T-helper 22 cell (primary cell): ENCODE measurements at places on chromosomes 5 and 9.

GRCh38 chr5:51468196-51468595 lies 84.9 kb downstream of the ISL1 start:
- DNase-seq, result no peak

DNA sequence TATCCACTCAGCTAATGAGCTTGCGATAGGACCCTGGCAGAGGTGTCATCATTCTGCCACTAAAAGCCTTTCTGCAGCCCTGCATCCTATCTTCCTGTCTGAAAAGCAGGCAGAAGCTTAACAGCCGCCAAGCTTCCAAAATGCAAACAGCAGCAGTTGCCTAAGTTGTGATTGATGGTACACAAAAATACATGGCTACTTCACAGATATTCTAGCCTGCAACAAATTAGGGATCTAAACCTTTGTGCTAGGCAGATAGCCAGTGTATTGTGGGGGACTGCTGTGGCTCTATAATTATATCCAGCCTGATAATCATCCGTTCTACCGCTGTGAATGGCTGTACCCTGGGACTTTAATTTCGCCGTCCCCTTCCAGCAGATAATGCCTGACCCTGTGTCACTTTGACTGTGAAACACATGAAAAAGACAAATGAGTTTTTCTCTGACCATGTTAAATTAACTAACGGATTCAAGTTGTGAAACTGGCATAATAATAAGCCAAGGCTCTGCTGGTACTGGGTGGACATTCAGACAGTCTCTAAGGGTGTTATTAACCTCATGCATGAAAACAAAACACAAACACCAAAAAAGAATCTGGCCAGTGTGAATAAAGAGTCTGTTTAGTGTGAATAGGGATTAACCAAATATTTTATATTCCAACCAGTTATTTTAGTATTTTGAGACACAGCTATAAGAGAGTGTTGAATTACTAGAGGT lies 45.9 kb downstream of the SEMA6A start:
- DNase-seq, result no peak

DNA sequence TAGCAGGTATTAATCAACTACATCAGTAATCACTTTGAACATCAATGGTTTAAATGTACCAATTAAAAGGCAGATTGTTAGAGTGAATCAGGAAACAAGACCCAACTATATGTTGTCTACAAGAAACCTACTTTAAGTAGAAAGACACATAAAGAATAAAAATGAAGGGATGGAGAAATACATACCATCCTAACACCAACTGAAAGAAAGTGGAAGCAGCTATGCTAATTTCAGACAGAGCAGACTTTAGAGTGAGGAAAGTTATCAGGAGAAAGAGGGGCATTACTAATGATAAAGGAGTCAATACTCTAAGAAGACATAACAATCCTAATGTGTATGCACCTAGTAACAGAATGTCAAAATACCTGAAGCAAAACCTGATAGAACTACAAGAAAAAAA lies 125.8 kb downstream of the NR6A1 start:
- DNase-seq, result no peak

DNA sequence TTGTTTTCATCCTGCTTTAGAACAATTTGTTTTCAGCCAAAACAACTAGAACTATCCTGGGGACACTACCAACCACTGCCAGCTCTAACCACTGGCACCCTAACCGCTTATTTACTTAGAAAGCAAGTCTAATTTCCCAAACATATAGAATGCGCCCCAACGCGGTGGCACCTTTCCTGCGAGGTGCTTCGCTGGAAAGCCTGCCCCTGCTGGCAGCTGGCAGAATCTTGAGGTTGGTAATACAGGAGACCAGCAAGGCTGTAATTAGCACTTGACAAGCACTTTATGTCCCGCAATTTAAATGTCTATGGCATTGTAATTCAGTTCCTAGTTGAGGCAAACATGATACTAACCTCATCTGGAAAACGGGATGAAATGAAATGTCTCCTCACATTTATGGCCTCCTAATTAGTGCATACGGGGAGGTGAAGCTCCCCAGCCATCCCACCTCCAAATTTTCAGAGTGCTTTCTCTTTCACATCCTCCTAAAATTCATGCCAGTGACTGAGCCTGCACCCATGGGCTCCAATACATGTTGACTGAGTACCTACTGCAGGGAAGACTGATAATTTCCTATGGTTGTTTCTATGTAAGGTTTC lies 30.4 kb downstream of the GABBR2 start:
- DNase-seq, result no peak

DNA sequence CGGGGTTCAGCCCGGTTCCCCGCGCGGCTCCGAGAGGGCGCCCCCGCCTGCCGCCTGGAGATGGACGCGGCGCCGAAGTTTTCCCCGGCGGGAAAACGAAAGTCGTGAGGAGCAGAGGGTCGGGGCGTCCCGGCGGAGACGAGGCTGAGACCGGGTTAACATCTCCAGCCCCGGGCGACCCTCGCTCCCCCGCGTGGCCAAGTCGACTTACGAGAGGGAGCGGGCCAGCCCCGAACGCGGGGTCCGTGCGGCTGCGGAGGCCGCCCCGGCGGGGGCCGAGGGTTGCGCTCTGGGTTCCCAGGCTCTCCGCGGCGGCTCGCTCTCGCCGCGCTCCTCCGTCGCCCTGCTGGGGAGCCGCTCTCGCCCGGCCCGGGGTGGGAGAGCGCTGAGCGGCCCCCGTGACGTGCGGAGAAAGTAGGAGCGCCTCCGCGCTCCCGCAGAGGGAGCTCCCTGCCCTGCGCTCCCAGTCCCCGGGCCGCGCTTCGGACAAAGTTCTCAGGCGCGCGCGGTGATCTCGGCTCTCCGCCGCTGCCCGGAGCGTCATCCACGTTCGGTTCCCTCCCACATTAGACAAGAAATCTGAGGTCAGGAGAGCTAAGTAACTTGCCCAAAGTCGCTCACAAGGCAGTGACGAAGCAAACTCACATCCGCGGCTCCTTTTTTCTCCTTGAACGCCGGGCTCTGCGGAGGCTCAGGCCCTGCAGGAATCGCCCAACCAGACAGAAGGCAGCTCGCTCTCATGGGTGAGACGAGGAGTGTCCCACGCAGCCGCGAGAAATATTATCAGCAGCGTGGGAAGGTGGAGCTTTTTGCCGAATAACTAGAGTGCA lies 1.2 kb upstream of the GCNT4 start:
- DNase-seq, result peak; percentile 34

DNA sequence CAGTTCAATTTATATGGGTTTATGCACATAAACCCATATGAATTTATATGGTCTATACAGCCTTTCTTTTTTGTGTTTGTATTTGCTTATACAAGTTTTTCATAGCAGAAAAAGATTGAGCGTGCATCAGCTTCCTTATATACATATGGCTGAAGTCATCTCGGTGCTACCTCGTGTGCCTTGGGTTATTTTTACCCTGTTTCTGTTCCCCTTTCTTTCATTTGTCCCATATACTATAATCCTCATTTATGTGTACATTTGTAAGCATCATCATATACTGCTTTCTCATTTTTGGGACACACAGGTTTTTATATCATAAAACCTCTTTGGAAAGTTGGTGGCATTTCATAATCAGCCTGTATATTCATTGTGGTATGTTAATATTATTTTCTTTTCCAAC lies 107.8 kb upstream of the ADAMTSL1 start:
- no peak for DNase-seq

GRCh38 chr5:67964619-67965018 lies 250.9 kb upstream of the PIK3R1 start:
- DNase-seq, result no peak

GRCh38 chr9:68800836-68801235 lies 95.8 kb downstream of the PIP5K1B start:
- DNase-seq, result no peak

DNA sequence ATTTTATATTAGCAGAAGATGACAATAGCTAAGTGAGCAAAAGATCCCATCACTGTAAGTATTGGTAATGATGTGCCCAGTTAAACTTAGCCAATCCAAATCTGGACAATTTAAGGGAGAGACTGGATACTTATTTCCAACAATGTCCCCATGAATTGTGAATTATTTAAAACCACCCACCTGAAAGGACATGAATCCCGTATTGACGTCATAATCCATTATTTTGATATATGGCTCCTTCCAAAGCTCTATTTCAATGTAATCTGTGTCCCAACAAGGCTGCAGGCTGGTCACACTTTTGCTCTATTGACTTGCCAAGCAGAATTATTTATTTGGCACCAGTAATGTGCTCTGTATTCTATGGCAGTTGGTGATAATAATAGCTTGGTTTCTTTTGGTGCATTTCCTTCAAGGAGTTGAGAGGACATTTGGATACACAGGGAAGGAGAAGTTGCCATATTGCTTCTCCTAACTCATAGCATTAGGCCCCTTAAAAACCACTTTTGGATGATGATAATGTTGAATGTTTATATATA lies 157.2 kb downstream of the NMUR2 start:
- DNase-seq, result no peak
